ENCODE measurements at places on chromosomes 5 and 9.

DNA sequence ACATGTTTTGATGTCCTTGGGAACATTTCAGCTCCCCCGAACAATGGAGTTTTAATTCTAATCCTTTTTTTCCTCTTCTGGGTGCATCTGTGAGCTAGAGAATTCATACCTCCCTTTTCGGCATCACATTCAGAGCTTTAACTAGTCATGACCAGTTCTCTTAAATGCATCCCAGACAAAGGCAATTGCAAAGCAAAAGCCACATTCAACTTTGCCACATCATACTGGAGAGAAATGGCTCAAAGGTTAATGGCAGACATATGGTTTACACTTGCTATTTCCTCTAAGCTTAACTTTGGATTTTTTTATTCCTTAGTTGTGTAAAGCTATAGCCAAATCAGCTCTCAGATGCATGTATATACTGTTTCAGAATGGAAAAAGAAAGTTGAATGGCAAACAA is 153.3 kb downstream of the ESM1 start:
- no peak for DNase-seq

DNA sequence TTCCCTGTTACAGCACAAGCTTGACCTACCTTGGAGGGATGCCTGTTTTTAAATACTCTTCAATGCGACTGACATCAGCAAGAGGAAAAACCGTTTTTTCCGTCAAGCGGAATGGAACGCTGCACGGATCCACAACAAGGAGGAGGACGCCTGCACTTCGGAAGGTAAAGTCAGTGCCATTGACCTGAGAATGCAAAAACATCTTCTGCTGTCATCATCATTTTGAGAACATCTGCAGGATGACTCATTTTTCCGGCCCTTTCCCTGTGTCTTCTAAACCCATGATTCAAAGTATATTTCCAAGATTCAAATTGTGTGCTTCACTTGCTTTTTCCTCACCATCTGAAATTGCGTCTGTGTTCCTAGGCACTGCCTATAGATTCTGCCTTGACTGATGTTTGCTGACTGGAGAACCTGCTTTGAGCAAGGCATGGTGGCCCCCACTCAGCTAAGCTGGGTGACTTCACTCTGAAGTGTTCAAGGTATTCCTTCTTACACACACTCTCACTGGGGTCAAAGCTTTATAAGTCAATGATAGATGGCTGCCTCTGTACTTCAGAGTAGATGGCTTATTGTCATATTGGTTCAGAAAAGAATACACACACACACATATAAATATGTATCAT is 78.1 kb downstream of the CEMIP2 start:
- DNase-seq, result no peak

DNA sequence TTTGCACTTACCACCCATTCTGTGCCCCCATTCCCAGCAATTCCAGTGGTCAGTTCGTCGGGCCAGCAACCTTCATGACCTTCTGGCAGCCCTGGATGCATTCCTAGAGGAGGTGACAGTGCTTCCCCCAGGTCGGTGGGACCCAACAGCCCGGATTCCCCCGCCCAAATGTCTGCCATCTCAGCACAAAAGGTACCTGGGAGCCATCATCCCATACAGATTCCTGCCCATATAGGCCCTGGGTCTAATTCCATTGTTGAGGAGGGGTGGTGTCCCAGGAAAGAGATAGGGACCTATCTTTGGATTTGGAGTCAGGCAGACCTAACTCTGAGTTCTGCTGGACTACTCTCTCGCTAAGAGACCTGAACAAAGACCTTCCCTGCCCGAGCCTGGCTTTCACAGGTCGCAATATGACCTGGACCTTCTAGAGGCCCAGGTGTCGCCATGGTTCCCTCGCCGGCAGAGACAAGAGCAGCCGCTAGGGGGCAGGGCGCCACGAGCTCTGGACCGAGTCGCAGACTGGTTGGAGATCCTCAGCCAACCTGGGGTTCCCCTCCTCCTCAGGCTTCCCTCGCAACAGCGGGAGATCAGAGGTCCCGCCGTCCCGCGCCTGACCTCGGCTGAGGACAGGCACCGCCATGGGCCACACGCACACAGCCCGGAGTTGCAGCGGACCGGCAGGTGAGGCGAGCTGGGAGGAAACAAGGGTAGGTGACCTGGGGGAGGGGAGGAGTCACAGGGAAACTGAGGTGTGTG is 3.1 kb downstream of the SLC4A9 start:
- DNase-seq, result peak; percentile 77

DNA sequence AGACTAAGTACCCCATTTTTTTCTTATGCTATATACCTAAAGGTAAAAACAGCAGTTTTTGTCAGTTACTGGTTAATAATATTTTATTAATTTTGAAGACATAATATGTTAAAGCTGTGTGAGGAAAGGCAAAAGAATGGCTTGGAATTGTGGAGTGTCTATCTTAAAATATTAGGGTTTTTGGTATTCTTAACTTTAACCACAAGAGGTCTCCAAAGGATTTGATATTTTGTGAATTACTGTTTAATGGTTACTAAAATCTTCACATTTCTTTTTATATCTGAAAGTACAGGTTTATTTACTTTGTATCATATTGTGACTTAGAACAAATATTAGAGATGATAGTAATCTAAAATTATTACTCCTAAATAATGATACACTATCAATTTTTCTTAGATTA is 32.0 kb upstream of the DHFR start:
- peak; percentile 46 for DNase-seq

- DNase-seq, result no peak
These were observed 26.2 kb upstream of the SERINC5 start for GRCh38 chr5:80282054-80282453.

- no peak for DNase-seq
These were observed 111.9 kb downstream of the MTRR start for GRCh38 chr5:7980881-7981280.

GRCh38 chr9:29214690-29215253 is 1641.5 kb upstream of the C9orf72 start:
- DNase-seq, result no peak

DNA sequence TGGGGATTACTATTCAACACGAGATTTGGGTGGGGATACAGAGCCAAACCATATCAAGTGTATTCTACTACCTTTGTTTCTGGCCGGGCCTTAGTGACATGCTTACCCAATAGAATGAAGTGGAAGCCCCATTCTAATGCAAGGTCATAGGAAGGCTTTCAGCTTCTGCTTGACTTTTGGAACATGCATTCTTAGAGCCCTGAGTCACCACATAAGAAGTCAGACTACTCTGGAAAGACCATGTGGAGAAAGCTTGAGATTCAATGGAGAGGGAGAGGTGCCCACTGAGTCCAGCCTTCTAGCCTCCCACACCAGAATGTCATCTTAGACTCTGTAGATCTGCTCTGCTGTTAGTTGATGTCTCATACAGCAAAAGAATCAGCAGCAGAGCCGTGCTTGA is 155.7 kb upstream of the FBN2 start:
- DNase-seq, result no peak

All from lung (tissue), 17 donors.